ENCODE measurements at places on chromosomes 2 and 18.

GRCh38 chr2:161111531-161111930 lies 48.7 kb upstream of the TANK start:
- ATAC-seq: no peak

DNA sequence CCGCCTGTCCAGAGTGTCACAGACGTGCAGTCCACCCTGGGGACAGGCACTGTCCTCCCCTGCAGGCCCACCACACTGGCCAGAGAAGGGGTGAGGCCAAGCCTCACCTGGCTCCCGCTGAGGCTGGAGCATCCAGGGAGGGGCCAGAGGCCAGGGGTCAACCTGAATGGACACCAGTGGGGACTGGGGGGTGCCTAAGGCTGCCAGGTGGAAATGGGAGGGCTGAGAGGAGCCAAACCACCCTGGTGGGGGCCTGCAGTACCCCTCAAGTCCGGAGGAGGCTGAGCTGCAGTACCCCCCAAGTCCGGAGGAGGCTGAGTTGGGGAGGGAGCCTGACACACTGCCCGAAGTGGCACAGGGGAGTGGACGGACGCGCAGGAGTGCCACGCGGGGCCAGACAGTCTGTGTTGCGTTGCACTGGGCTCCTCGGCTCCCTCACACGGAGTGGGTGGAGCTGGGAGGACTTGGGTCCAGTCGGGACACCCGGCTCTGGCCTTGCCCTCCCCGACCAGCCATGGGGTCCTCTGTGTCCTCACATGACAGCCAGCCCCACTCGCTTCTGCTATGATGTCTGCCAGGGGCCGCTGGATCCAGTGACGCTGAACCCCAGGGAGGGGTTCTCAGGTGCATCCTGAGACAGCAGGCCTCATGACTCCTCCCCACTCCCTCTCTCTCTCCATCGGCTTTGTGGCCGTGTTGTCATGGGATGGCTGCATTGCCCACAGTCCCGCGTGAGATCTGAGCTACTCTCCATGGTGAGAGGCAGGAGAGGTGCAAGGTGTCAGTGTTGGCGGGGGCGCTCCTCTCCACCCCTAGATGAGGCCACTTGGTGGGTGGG lies 22.3 kb upstream of the GPC1 start:
- peak; percentile 27 for ATAC-seq

DNA sequence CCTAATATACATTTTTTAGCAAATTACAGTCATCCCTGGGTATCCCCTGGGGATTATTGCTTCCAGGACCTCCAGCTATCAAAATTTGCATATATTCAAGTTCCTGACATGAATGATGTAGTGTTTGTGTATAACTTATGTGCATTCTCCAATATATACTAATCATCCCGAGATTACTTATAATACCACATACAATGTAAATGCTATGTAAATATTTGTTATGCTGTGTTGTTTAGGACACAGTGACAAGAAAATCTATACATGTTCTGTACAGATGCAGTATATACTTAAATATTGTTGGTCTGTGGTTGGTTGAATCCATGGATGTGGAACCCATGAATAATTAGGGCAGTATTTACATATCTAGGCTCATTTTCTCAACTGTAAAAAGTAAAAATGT lies 1060.3 kb downstream of the DSC3 start:
- no peak for ATAC-seq

DNA sequence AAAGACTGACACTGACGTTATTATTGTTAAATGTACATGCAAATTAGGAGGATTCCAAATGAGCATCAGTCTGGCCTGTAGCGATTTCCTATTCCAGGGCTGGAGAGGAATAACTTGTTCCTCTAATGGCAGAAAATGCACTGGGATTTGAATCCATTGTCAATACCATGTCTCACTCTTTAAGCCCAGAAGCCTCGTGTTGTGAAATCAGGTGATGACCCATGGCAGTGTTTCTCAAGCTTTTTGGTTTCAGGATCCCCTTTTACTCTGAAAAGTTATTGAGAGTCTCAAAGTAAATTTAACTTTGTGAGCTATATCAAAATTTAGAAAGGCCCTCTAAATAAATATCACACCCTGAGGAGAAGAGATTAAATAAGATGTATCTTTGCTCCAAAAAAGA lies 279.2 kb downstream of the GALR1 start:
- no peak for ATAC-seq

- ATAC-seq: no peak
Observed at GRCh38 chr18:55573386-55573785, 14.6 kb downstream of the TCF4 start.

DNA sequence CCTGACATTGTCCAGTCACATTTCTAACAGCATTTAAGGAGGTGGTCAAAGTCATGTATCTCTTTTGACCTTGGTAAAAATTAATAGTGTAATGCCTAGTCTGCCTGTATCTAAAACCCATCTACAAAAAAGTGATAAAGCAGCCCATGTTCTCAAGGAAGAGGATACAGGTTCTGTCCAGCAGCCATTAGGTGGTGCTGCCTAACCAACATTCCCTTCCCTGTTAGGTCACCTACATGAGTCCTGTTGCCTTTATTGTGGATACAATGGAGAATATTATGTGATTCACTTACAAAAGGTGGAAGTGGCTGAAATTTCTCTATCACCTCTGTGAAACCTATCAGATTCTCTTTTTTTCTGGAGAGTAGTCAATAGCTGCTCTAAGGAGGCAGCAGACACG lies 52.5 kb downstream of the AQP4 start:
- ATAC-seq: peak; percentile 77

- peak; percentile 47 for ATAC-seq
Observed at GRCh38 chr2:231068525-231069222, 12.0 kb downstream of the PSMD1 start.

- ATAC-seq: peak; percentile 47
Observed at GRCh38 chr2:151637271-151637781, 97.0 kb downstream of the NEB start.

GRCh38 chr2:62871506-62871905 lies 166.0 kb downstream of the EHBP1 start:
- ATAC-seq: peak; percentile 85
